ENCODE measurements at places on chromosomes 4 and X.

DNA sequence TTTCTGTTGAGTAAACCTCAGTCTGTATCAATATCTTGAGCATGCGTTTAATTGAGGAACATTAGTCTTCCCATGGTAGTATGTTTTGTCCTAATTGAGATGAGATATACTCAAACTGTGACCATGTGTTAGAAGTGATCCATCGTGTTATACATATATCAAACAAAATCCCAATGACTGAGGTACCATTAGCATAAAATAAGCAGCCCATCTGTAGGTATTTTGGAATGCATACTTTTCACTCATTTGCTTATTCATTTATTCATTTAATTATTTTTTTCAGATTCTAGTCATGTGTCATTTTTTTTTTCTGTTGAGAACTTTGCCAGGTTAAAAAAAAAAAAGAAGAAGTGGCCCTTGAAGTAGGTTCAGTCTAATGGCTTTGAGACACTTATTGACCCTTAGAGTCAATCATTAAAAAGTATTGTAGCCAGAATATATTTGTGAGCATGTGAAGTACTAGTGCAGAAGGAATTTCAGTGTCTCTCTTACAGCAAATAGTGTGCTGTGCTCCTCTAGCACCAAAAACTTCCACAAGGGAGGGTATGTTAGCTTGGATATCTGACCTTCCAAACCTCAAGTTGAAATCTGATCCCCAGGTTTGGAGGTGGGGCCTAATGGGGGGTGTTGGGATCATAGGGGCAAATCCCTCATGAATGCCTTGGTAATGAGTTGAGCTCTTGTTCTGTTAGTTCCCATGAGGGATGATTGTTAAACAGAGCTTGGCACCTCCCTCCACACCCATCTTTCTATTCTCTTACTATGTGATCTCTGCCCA is 130.8 kb upstream of the NPY2R start:
- no peak for DNase-seq

- DNase-seq: no peak
Measured at GRCh38 chr4:75142850-75143249, 209.9 kb downstream of the PARM1 start.

GRCh38 chr4:158043971-158044618 is 128.7 kb downstream of the GASK1B start:
- no peak for DNase-seq

DNA sequence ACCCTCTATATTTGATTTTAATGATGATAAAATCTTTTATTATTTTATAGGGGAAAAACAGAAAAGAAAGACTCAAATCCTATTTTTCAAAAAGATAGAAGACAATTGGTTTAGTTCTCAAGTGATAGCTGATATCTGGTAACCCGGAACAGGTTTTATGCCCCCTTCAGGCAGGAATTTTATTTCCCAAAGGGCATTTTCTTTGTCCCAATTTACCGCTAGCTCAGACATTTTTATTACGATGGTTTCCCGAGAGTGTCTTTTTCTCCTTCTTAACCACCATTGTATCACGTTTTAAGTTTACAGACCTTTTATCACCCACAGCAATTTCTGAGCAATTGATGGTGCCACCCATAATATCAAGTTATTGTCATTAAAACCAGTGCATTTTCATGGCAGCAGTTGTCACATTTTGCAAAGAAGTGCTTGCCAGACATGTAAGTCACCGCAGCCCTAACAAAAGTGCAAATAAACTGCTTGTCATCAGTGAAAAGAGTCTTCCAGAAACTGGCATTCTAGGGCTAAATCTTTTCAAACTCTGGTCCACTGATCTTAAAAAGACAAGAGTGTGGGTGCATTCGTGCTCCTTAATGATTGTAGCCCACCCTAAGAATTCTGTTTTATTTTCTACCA is 204.8 kb upstream of the VCX start:
- DNase-seq: no peak

DNA sequence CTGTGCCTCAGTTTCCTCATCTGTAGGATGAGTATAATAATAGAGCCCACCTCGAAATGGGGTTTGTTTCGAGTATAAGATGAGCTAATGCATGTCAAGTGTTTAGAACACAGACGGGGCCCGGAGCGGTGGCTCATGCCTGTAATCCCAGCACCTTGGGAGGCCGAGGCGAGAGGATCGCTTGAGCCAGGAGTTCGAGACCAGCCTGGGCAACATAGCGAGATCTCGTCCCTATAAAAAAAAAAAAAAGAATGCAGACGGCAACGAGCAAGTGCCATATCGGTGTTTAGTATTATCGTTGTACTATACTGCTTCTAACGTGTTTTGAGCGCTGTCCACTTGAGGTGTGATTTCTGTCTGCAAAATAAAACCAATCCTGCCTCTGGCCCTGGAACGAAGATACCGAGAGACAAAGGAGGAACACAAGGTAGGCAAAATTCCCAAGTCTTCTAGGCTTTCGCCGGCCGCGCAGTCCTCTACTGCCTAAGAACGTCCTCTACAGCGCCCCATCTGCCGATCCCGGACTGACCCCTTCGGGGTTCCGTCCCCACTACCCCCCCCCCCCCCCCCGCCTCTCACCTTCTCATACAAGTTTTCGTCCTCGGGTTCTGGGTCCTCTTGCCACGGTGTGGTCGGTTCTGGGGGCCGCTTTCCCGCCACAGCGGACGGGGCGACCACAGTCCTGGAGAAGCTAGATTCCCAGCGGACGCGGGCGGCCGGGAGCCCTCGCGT is 442 bp downstream of the NDUFB11 start:
- DNase-seq: no peak

DNA sequence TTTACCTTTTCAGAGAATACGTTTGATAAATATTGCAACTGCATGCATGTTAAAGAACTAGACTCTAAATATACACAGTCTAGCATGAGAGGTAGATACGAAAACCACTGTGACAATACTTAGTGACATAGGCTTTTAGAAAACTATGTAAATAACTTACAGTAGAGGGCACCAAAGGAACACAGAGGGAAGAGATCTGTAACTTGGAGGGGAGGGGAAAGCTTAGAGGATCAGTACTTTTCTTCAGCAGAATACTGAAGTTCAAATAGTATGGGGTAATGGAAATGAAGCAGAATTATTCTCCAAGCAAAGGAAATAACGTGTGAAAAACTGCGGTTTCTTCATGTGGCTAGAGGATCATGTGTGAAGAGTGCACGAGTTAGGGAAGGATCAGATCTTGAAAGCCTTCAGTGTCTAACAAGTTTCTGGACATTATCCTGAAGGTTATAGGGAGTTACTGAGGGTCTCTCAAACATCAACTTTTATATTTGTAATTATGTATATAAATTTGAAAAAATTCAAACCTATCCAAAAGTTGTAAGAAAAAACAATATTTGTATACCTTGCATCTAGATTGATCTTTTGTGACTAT is 264.3 kb downstream of the NPFFR2 start:
- DNase-seq: no peak

GRCh38 chr4:10656420-10656819 is 28.1 kb downstream of the CLNK start:
- DNase-seq: no peak

DNA sequence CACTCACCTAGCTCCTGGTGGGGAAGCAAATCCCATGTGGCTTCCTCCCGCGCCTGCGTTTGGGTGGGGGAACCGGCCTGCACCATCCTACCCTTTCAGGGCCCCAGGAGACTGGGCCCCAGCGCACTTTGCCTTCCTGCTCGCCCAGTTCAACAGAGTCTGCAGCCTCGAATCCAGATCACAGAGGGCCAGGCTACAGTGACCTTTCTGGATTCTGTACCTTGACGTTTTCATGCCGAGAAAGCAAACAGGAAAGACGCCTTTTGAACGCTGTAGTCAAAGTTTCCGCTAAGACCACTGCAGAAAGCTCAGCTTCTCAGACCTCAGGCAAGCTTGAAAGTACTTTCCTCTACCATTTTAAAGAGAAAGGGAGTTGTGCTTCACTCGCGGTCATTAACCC is 7.4 kb upstream of the BEND2 start:
- no peak for DNase-seq

GRCh38 chrX:94418065-94418464 is 744.1 kb downstream of the FAM133A start:
- no peak for DNase-seq

DNA sequence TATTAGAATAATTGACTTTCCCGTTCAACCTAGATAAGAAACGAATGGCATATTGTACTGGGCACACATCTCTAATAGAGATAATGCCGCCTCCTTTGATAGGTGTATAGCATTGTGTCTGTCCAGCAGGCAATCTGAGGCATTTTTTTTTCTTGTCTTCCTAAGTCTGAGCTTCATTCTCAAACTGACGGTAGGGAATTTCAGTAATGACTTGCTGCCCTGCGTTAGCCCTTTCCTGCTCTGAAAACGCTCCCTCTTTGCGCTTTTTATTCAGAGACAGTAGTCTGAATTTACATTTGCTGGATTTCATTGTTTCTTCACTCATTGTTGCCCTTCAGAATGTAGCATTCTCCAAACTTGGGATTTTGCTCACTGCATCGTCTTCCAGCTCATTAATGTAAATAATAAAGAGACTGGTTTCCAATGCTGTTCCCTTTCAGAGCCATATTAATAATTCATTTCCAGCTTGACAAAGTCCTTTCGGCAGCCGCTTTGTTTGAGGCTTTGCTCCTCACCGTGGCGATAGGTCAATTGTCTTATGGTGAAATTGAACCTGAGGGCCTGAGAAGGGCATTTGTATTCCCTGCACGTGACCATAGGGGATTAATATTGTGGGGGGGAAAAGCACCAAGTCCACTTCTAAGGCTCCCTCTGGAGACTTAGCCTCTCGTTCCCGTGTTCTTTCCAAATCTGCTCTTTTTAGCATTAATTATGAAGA is 412.1 kb downstream of the SMARCA1 start:
- DNase-seq: no peak

- DNase-seq: no peak
Measured at GRCh38 chrX:24487571-24487970, 22.5 kb downstream of the PDK3 start.

DNA sequence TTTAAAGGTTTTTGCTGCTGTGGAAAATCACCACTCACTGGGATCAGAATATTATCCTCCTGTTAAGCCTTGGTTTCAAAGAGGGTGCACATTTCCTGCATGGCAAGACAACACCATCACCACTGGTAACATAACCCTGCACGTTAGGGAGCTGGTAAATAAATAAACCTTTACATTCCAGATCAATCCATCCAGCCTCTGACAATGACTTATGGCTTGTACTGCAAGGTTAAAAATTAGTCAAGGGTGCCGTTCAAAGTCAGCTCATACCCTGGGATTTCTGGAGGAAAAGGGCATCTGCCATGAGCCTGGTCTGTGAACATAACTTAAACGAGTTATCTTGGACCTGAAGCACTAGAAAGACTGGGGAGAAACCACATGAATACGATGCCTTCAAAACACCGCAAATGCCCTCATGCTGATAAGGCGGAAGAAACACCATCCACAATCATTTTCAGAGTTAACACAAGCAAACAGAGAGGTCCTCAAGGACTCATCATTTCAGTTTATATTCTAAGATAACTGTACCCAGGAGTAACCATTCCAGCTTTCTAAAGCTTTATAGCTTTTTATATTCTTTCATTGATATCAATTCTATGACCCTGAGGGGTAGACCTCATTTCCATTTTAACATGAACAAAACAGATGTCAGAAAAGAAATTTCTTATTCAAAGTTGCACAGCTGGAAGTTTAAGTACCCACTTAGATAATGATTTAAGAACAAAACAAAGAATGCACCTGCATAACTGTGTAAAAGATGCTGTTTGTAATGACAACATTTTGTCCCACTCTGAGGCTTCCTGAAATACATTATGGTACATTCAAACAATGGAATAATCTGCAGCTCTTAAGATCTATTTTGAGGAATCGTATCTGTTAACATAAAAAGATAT is 103.1 kb downstream of the NPNT start:
- DNase-seq: no peak

DNA sequence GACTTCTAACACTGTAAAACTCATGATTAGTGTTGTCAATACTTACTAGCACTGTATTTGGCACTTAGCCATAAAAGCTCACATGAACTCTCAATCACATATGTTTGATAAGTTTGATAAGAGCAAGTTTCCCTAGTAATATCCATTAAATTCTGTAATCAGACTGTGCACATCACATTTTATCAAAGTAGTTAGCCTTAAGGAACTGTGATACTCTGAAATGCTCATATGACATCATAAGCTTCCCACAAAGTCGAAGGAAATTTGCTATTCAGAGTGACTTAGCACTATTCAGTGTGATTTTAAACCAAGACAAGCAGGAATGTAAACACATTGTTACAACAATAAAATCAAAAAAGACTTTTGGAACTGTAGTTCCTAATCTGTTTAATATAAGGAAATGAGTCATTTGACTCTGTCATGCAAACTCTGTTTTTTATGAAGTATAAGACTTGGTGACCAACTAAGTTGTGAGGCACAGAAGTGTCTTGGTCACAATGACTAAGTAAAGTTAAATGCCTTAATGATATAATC is 6.7 kb downstream of the SLC7A11 start:
- no peak for DNase-seq

GRCh38 chr4:122906859-122907305 is 15.5 kb downstream of the NUDT6 start:
- DNase-seq: no peak

- no peak for DNase-seq
Measured at GRCh38 chrX:39534949-39535348, 562.8 kb downstream of the BCOR start.

DNA sequence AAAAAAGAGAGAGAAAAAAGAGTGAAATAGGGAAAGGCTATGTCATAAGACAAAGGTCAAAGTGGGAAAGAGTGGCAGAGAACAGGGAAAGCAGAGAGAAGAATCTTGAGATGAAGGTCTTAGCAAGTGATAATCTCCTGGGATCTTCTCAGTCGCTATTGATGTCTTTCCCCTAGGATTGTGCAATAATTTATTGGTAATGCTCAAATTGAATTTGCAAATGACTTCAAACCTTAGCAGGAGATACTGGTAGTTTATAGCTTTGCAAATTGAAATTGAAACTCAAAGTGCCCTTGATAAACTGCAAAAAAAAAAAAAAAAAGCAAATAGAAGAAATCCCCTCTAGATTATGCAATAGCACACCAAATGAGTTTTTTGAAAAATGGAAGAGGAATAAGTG is 45.7 kb upstream of the MID1 start:
- no peak for DNase-seq

DNA sequence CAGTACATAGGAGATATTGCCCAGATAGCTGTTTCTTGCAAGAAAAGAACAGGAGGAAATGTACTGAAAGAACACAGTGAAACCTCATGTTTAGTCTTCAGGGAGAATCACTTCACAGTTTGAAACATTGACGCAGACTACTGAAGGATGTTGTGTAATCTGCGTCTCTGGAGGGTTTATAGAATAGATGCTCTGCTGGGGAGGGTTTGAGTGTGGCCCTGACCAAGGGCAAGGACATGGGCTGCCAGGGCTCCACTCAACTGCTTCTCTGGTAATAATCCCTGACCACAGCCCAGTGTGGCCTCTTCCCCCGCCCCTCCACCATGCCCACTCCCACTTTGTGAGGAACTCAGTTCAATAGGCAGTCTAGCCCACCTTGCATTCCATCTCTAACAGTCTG is 15.8 kb upstream of the ACE2 start:
- DNase-seq: no peak

- no peak for DNase-seq
Measured at GRCh38 chrX:136608295-136608933, 39.5 kb upstream of the CD40LG start.

Data from stimulated activated CD4-positive, alpha-beta T cell treated with anti-CD3 and anti-CD28 coated beads, Interleukin-12 subunit alpha, Interleukin-12 subunit beta, amount 100 ng/mL, for 24 hours (primary cell).